Stimulated activated CD4-positive, alpha-beta T cell treated with anti-CD3 and anti-CD28 coated beads, Interleukin-4, amount 100 ng/mL, for 24 hours (primary cell): ENCODE measurements at places on chromosomes 6 and 20.

- no peak for DNase-seq
Observed at GRCh38 chr6:128899341-128900050, 16.6 kb downstream of the LAMA2 start.

DNA sequence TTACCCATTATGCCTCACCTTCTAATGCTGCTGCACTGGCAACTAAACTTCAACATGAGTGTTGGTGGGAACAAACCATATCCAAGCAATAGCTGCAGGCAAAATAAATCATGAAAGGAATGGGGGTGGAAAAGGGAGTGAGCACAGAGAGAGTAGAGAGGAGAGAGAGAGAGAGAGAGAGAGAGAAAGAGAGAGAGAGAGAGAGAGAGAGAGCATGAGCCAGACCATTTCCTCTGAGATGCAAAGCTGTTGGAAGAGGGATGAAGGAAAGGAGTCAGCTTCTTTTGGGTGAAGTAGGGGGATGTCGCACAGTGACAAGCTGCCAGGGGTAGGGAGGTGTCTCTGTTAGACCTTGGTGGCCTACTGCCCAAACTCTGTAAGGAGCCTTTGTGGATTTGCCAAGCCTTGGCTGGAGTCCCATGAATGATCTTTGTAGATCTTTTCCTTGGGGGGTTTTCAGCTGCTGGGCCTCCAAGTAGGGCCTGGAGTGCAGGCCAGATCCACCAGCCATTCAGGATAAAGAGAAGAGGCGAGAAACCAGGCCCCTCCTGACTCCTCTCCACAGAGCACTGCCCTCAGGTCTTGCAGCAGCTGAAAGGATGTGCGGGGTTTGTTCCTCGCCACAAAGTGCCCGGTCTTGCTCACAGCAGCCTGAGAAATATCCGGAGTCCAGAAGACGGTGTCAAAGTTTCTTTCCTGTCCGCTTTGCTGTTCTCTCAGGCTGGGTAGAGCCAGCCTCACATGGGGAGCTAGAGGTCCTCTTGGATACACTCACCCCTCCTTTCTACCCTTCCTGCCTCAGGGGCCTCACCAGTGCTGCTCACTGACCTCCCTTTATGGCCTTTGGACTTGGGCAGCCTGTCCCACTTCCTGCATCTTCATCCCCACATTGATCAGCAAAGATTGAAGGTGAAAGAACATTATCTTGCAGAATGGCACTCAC lies 17.8 kb downstream of the BTBD3 start:
- DNase-seq = no peak

DNA sequence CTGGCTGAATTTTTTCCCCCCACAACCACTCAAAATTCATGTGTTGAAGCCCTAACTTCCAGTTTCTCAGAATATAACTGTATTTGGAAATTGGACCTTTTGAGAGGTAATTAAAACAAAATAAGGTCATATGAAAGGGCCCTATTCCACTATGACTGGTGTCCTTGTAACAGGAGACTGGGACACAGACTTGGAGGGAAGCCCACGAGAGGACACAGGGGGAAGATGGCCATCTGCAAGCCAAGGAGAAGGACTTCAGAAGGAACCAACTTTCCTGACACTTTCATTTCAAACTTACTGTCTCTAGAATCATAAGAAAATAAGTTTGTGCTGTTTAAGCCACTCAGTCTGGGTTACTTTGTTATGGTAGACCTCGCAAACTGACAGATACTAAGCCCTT lies 134.6 kb downstream of the ATXN1 start:
- no peak for DNase-seq

DNA sequence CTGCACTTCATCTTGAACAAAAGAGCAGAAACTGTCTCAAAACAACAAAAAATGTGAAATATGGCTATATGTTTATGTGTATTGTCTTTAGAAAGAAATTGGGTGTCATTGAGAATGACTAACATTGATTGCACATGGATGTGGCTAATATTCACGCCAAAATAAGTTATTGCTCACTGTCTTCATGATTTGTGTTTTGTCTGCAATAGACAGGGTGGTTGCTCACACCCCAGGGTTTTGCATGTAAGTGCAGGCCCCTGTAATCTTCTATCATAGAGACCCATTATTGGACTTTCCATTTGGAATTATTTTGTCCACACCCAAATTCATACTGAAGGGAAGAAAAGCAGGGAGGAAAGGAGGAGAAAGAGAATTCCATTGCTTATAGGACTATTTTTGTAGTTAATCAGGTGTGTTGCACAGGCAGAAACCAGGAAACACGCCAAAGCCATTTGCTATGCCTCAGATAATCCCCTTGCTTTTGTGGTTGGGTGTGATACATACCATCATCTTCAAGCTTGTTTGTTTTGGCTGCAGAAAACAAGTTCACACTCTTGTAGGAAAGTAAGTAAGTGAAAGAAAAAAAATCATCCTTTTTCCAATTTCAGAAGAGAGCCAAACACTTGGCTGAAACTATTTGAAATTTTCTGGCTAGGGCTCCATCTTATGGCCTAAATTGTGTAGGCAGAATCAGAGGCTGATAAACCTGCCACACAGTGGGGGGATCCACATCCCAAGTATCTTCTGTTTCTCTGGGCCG lies 214.1 kb downstream of the COL12A1 start:
- DNase-seq = no peak

DNA sequence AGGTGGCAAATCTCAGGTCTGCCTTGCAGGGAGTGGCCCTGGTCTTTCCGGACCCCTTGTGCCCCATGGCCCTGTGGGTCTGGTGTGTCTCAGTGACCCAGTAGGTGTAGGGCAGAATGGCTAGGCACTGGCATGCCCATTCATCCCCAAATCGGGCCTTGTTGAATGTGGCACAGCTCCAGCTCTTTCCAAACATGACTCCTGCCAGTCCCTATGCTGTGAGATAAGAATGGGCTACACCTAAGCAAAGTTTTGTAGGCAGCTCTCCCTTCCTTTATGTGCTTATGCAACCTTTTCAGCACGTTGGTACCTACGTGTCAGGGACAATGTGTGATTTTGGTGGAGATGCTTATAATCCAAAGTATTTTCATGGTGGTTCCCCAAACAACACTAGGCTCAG lies 33.9 kb downstream of the FOXO3 start:
- DNase-seq = no peak

- no peak for DNase-seq
Observed at GRCh38 chr6:157637941-157638662, 184.9 kb upstream of the SNX9 start.

DNA sequence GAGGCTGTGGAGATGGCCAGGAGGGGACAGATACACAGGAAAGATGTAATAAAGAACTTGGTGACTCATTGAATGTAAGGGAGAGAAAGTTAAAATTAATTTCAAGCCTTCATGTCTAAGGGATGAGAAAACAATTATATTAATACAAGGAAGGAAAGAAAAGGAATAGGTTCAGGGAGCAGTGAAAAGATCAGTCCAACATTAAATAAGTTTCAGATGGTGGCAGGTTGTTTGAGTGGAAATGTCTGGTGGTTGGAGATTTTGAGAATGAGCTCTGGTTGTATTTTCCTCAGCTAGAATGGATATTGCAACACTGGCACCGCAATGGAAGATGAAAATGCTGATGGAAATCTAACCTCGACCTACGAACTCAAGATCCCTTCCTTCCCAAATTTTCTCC lies 304.3 kb downstream of the COL12A1 start:
- no peak for DNase-seq

DNA sequence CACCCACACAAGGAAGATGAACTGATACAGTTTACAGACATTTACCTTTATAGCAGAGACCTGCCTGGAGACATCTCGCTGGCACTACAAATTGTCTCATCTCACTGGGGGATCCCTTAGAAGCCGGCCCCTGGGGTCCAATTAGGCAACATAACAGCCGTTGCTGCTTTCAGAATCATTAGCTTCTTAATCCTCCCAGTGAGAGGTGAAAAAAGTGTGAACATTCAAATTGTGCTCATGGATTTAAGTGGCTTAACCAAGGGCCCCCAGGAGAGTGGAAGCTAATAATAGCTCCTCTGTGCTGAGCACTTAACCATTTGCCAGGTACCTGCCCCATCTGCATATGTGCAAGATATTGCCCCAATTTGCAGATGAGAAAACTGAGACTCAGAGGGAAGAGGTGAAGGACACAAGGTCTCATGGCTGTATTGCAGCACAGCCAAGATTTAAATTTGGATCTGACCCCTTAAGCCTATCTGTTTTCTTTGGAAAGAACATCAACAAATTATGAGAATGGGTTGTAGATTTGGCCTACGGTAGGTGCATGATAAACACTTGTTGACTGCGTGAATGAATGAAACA lies 101.0 kb downstream of the EYA2 start:
- no peak for DNase-seq
